MG63 (cell line): ENCODE measurements at places on chromosomes 6 and 20. TPM values are rescaled to one million over a fixed set of nuclear protein-coding genes. Genes with fewer than 3 reads are reported as not detected.
A peak's percentile ranks its signal among the peaks of the same experiment; 100 is the strongest.

- no peak for DNase-seq
These were observed 16.9 kb downstream of the SLC22A3 start for GRCh38 chr6:160365117-160365516.

GRCh38 chr6:53628354-53629119 lies 37.0 kb downstream of the KLHL31 start:
- peak; percentile 13 for DNase-seq

- DNase-seq = no peak
These were observed 69.0 kb downstream of the BTBD9 start for GRCh38 chr6:38570750-38571149.

- no peak for DNase-seq
These were observed 56.7 kb downstream of the KIAA0319 start for GRCh38 chr6:24589334-24589733.

- DNase-seq = no peak
These were observed 15.1 kb upstream of the AFDN start for GRCh38 chr6:167811442-167812087.

DNA sequence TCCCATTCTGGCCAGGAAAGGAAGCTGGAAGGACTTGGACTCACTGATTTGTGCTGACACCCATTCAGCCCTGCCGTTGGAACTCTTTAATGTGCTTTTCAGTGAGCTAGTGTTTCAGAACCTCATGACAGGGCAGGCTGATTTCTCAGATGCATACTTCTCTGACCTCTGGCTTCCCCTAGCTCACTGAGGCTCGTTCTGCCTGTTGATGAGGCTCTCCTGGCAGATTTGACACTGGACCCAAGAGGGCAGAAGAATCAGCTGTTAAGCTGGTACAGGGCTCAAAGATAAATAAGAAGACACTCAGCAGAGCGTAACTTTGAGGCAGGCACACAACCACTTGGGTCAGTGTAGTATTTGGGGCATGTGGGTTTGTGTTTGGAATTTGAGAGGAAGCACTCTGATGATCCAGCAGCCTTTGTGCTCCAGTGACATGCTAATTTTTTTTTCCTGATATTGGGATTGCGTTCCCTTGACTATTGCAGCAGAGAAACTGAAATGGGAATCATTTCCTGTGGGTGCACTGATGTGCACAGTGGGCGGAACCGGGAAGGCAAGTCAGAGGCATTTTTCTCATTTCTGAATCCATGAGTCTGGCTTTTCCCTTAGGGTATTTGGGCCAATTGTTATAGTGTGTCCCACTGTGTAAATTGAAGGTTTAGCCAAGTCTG lies 80.2 kb downstream of the CARMIL1 start:
- DNase-seq = peak; percentile 50

The RAET1L gene
- 1.4 TPM in 1 of 2 replicates, not detected in the other for total RNA-seq

DNA sequence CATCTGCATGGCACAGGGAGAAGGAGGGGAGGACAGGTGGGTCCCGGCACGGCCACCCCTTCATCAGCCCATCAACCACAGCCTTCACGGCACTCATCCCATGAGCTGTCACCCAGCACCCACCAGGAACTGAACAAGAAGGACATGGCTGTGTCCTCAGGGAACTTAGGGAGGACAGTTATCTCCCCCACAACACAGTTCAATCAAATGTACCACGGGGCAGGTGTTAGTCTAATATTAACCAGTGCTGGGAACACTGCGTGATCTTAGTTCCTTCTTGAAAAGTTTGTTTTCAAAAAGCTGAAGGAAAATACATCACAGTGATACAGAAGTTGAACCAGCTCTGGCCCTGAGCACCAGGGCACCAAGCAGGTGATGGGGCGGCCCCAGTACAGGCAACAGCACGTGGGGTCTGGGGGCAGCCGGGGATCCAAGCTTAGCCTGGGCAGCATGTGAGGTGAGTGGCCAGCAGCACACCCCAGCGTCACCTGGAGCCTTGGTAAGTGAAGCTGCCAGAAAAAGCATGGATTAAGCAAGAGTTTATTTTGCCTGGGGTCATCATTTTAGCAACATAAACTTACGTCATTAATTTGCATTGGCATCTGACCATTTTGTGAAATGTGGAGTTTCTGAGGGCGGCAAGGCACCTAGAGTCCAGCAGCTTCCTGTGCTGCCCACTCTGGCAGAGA lies 35.5 kb upstream of the AFDN start:
- DNase-seq = no peak

GRCh38 chr20:33433465-33434234 lies 9.9 kb downstream of the SNTA1 start:
- DNase-seq = no peak

GRCh38 chr6:38188677-38189335 lies 369.3 kb downstream of the ZFAND3 start:
- DNase-seq = no peak

The TRMT11 gene
- 7.7 and 11.2 TPM in 2 replicates for total RNA-seq

The PHIP gene
- 7.6 and 15.4 TPM in 2 replicates for total RNA-seq

DNA sequence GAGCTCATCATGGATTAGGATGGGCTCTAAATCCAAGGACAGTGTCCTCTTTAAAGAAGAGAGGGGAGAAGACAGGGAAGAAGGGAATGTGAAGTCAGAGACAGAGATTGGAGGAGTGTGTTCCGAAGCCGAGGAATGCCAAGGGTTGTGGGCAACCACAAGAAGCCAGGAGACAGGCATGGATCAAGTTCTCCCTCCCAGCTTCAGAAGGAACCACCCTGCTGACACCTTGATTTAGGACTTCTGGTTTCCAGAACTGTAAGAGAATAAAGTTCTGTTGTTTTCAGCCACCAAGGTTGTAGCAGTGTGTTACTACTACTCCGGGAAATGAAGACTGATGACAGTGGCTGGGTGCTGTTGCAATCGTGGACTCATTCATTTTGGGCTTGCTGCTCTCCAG lies 120.1 kb downstream of the RPS12 start:
- DNase-seq = no peak

The RSPH9 gene
- not detected in 2 replicates for total RNA-seq

GRCh38 chr6:6583836-6584235 lies 4.7 kb upstream of the LY86 start:
- no peak for DNase-seq

- DNase-seq = no peak
These were observed 1.7 kb downstream of the SLC22A23 start for GRCh38 chr6:3455147-3455568.

DNA sequence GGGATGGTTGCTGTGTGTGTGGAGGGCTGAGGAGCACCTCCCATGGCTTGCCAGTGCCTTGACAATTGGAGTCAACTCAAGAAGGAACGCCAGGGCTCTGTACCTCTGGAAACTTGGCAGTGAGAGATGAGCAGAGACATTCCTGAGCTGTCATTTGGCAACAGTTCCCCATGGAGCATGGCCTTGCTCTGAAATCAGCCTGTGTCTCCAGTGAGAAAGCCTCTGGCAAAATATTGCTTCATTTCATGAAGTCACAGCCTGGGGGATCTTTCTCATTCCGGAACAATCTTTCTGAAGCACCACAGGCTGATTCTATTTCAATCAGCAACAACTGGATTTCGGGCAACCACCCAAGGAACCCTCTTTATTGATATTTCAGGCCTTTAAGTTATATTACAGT lies 52.2 kb upstream of the FNDC1 start:
- peak; percentile 70 for DNase-seq

- peak; percentile 30 for DNase-seq
These were observed 622 bp upstream of the KIZ start for GRCh38 chr20:21125072-21125848.

GRCh38 chr6:157186785-157187181 lies 136.5 kb downstream of the TMEM242 start:
- DNase-seq = no peak

DNA sequence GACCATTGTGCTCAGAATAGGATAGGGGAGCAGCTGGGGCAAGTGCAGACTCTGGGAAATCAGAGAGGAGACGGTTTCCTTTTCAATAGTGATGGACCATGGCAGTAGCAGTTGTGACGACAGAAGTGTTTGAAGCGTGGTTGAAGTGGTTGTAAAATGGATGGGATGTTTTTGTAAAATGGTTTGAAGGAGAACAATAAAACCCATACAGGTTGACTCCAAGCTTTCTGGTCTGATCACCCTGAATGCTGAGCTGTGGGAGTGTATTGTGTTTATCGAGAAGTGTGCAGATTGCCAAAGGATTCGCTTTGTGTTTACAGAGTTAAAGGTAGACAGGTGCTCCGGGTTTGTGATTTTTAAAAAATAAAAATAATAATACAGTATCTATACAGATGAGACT lies 255.2 kb upstream of the SULF2 start:
- DNase-seq = no peak

DNA sequence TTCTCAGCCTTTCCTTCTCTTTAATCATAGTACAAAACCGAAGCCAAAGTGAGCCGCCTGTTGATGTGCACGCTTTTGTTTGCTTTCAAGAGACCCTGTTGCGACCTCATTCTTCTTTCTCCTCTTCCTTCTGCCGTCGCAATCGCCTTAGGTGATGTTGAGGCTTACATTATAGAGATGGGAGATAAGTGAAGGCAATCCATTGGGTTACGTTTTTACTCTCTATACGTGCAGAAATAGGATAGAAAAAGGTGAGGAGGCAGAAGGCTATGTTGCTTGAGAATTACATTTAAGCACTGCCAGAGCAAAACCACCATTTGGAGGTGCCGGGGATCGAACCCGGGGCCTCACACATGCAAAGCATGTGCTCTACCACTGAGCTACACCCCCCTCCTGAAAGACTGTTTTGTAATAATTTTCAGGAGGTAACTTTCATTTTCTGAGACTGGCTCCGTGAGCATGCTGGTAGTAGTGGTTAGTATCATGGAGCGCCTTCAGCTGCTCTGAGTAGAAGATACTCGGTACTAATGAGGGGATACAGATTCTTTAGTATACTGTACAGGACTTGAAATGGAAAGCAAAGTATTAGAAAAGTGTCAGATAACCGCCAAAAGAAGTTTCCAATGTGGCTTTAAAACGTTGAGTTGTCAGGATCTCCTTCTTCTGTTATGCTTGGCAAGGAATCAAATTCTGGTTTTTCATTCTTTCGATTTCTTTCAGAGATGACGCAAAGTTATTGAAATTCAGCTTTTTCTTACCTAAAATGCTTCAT lies 165.6 kb downstream of the TRIM27 start:
- peak; percentile 64 for DNase-seq

DNA sequence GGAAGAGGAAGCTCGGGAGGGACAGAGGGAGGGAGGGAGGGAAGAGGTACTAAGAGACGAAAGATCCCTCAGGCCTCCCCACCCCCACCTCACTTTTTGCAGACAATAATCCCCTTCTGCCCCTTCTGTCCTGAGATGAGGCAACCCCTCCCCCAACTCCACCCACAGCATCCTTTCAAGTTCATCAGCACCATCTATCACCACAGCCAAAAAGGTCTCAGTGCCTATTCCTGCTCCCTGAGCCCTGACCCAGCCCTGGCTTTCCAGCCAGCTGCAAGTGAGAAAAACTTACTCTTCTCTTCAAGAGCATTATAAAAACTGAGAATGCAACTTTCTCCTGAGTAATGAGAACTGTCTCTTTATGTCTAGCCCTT lies 133.2 kb upstream of the LRFN2 start:
- DNase-seq = no peak

DNA sequence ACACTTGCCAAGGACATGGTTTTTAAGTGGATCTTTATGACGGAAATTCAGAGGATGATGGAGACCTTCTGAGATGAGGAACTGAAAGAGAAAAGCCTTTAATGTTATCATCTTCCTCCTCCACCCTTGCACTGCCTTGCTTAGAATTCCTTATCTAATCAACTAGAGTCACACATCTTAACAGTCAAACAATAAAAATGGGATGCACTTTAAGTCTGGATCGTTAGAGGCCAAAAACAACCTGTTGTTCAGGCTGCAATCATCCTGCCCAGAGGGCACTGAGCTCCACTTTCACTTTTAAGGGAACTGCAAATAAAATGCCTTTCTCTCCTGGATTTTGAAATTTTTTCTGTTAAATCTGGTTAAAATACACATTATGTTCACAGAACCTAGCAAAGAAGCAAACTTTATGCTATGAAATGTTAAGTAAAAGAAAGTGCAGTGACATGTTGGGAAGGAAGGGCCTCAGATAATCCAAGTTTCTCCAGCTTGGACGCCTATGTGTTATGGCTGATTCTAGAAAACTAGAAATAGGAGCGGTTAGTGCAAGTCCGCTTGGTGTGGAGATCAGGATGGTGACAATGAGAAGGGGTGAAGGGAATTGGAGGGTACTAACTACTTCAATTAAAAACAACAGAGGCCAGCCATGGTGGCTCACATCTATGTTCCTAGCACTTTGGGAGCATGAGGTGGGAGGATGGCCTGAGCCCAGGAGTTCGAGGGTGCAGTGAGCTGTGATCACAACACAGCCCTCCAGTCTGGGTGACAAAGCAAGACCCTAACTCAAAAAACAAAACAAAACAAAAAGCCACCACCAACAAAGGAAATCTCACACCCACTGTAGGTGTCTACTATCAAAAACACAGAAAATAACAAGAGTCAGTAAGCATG lies 66.4 kb upstream of the KIF13A start:
- DNase-seq = no peak

DNA sequence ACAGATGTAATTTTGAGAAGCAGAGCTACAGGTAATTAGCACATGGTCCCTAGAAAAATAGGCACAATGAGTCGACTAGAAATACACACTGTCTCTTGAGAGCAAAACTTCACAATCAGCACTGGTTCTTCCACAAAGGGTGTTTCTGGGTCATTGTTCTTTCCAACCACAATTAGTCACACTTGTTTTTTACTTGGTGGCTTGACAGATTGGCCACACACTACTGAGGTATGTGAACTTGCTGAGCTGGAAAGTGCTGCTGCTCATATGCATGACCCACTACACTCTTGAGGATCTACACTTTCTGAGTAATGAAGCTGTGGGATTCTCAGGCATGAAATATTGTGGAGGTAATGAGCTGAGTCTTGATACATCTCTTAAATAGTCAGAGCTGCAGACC lies 347.7 kb downstream of the BCKDHB start:
- DNase-seq = peak; percentile 66

DNA sequence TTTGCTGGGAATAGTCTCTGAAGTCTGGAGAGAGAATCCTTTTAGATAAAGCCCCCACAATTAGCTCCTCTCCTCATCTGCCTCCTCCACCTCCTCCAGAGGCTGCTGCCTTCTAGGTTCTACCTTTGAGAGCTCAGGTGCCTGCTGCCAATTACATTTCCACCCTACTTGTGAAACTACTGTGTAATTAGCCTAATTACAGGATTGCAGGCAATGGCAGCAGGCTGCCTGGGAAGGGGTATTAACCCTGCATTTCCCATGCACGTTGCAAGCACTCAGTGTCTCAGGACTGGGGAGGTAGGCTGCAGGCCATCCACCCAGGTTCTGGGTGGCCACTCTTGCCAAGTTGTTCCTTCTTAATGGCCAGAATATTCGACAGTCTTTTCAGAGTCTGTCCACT lies 215.6 kb upstream of the ZNF217 start:
- DNase-seq = no peak

- no peak for DNase-seq
These were observed 210.5 kb upstream of the SPTLC3 start for GRCh38 chr20:12798286-12798685.

The SGK2 gene
- total RNA-seq = 0.72 TPM in 1 of 2 replicates, not detected in the other

The HAO1 gene
- not detected in 2 replicates for total RNA-seq

- DNase-seq = no peak
These were observed 477.7 kb downstream of the TFAP2A start for GRCh38 chr6:9937031-9937763.

GRCh38 chr6:136511926-136512325 lies 38.3 kb downstream of the MAP7 start:
- DNase-seq = peak; percentile 16

- no peak for DNase-seq
These were observed 162.0 kb upstream of the RNF217 start for GRCh38 chr6:124800222-124800621.

The BHLHE23 gene
- not detected in 2 replicates for total RNA-seq

- DNase-seq = peak; percentile 48
These were observed 41.5 kb upstream of the KCNQ5 start for GRCh38 chr6:72580281-72580940.

- DNase-seq = peak; percentile 60
These were observed 220.8 kb upstream of the MARCKS start for GRCh38 chr6:113636357-113636824.
